ENCODE measurements at places on chromosomes 11 and 22.
A peak's percentile ranks its signal among the peaks of the same experiment; 100 is the strongest.

DNA sequence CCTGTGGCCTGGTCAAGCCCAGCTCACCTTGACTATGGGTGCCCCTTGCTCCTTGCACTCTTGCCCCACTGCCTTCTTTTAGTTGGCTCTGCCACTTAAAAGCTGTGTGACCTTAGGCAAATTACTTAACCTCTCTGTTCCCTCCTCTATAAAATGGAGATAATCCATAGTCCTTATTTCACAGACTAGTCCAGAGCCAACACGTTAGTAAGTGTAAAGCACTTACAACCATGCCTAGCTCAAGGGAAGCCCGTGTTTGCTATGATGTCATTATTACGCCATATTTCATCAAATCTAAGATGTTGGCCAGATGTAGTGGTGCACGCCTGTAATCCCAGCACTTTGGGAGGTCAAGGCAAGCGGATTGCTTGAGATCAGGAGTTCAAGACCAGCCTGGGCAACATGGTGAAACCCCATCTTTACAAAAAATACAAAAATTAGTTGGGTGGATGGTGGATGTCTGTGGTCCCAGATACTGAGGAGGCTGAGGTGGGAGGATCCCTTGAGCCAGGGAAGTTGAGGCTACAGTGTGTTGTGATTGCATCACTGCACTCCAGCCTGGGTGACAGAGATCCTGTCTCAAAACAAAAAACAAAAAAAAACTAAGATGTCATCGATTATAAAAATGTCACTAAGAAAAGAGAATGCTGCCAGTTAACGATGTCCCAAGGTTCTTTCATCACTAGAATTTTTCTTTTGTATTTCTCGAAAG is 2.3 kb upstream of the CCDC88B start:
- DNase-seq: no peak

DNA sequence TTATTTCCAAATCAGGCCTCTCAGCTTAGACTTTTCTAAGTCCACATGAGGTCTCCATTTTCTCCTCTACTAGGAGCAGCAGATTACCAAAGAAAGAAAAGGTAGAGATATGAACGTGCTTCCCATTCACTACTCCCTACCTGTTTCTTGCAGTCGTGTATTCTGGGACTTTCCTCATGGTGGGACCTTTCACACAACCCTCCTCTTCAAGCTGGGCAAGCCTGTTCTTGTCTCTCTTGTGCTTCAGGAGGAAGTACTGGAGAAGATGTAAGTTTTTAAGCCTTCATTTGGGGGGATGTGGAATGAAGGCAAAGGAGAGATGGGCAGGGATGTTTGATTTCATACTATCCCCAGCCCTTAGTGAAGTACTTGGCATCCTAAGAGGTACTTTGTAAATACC is 128.8 kb upstream of the SESN3 start:
- no peak for DNase-seq

GRCh38 chr22:45842291-45842991 is 134.5 kb downstream of the WNT7B start:
- DNase-seq: no peak

DNA sequence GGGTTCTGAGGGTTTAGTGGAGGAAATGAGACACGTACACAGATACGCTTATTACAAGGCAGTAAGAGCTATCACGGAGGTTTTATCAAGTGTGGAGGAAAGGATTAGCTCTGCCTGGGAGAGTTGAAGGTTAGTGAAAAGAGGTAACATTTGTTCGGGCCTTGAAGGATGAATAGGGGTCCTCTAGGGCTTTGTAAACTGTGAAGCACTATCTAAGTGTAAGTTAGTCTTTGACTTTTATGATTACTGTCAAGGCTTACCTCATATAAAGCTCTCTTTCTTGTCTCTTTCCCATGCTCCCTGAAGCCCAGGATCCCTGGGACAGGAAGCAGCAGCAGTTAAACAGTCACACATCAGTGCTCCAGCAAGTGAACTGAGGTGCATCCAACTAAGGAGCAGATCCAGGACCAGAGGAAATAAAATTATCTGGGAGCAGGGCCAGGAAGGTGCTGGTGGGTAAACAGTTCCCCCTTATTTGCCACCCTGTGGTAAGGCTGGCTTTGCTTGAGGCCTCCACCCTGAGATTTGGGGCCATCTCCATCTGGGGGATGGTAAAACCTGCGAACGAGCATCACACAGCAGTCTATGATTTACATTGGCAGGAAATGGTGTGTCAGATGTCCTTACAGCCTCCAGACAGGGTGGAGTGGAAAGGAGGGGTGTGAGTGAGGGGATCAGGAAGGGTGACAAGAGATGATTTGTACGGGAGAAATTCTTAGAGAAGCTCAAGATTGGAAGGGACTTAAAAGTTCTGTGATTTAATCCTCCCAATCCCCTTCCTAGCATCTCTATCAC is 27.2 kb downstream of the GVQW3 start:
- DNase-seq: no peak

- DNase-seq: no peak
These were observed 729.3 kb downstream of the NTM start for GRCh38 chr11:132099692-132100091.

DNA sequence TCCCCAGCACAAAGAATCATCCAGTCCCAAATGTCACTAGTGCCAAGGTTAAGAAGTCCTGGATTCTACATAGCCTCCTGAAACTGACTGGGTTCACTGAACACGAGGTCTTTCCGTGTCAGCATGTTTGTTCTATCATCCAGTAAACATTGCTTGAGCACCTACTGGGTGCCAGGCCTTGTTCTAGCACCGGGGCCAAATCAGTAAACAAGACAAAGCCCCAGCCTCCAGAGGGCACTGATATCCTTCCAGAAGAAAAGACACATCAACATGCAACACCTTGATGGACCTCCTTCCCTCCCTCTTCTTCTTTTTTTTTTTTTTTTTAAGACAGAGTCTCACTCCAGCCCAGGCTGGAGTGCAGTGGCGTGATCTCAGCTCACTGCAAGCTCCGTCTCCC is 26.9 kb downstream of the TPST2 start:
- no peak for DNase-seq

GRCh38 chr11:115941481-115941993 is 437.3 kb upstream of the CADM1 start:
- no peak for DNase-seq

- DNase-seq: no peak
These were observed 60.2 kb downstream of the EHF start for GRCh38 chr11:34680918-34681586.

DNA sequence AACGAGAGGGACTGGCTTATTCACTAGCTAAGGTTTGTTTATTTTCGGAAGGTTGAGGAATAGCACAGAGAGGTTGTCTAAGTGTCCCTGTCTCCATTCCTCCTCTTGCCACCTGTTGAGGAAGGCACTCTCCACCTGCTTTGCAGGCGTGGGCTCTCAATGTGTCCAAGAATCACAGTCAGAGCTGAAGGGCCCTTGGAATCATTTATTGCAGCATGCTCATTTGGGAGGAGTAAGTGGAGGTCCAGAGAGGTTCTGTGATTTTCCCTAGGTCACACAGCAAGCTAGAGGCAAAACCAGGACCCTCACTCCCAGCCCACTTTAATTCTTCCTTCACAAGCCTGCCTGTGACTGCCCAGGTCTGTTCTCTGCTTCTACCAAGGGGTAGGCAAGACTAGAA is 21.3 kb downstream of the ZBTB16 start:
- DNase-seq: no peak

- DNase-seq: no peak
These were observed 475 bp upstream of the AIP start for GRCh38 chr11:67482275-67482826.

GRCh38 chr11:37666960-37667359 is 1068.9 kb upstream of the RAG2 start:
- no peak for DNase-seq

- no peak for DNase-seq
These were observed 60.3 kb downstream of the NECTIN1 start for GRCh38 chr11:119668676-119669075.

- DNase-seq: peak; percentile 79
These were observed 4.3 kb downstream of the INPPL1 start for GRCh38 chr11:72228844-72229231.

DNA sequence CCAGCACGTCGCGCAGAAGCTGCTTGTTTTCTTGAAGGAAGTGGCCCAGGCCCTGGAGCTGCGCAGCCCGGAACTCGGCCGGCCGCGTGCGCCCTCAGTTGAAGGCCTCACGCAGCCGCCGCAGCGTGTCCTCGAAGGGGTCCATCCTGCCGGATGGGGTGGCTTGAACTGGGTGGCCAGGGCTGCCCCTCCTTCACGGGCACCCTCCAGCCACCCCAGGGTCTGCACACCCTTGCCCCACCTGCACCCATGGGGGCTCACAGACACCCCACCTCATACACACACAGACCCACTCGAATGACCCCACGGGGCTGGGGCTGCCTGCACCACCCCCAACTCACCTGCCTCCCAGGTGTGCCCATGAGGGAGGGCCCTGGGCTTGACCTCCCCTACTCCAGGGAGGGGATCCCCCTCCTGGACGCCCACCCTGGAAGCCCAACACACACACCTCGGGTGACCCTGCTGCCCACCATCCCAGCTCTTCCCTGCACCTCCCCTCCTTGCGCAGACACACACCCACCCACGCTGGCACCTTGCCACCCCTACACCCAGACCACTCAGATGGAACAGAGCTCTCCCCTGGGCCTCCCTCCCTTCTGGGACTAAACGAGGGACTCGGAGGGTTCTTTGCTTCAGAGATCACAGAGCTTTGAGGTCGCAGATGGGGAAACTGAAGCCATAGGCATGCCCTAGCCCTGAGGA is 6.8 kb downstream of the ALDH3B2 start:
- DNase-seq: peak; percentile 77

- DNase-seq: no peak
These were observed 11.3 kb upstream of the KCNJ5 start for GRCh38 chr11:128879817-128880216.

GRCh38 chr11:128691802-128692752 is 1.8 kb upstream of the FLI1 start:
- no peak for DNase-seq

- no peak for DNase-seq
These were observed 11.1 kb downstream of the NEAT1 start for GRCh38 chr11:65433657-65434056.

- no peak for DNase-seq
These were observed 903.7 kb downstream of the BRD1 start for GRCh38 chr22:48923996-48924395.

GRCh38 chr11:55658031-55658573 is 3.9 kb upstream of the OR4C6 start:
- DNase-seq: no peak

GRCh38 chr11:117906126-117906525 is 23.1 kb downstream of the TMPRSS13 start:
- no peak for DNase-seq

DNA sequence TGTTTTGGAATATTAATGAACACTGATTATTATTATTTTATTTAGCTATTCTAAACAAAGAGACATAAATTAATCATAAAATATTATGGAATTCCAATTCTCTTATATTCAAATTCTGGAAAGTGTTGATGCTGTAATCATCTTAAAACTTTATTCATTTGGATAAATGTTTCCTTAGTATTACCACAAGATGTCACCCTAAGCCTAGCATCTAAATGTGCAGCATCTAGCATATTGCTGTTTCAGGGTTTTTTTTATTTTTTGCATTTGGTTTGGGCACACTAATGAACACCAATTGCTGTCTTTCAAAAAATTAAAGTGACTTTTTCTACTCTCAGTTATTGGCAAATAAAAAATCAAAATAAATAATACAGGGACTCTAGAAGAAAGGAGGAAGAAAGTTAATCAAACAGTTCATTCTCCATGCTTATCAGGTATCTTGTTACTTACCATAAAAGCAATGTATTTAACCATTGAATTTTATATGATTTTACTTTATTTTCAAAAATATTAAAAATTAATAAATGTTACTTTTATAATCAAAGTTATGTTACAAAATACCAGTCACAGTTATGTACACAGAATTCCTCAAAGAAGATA is 31.8 kb downstream of the DLG2 start:
- no peak for DNase-seq

DNA sequence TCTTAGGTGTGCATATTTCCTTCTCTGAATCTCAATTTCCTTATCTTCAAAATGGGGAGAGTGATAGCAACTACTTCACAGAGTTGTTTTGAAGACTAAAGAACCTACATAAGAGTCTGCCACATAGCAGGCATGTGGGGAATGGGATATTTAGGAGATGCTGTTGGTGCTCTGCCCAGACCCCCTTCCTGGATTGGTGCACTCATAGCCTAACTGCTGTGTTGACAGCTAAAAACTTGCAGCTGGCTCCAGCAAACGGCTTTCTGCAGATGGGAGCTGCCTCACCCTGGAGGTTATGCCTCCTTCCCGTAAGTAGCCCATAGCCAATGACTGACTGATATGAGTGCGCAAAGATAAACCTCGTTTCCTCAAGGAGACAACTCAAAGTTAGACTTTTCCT is 106.1 kb downstream of the CD44 start:
- no peak for DNase-seq

GRCh38 chr11:12187399-12187798 is 77.0 kb downstream of the MICAL2 start:
- no peak for DNase-seq

DNA sequence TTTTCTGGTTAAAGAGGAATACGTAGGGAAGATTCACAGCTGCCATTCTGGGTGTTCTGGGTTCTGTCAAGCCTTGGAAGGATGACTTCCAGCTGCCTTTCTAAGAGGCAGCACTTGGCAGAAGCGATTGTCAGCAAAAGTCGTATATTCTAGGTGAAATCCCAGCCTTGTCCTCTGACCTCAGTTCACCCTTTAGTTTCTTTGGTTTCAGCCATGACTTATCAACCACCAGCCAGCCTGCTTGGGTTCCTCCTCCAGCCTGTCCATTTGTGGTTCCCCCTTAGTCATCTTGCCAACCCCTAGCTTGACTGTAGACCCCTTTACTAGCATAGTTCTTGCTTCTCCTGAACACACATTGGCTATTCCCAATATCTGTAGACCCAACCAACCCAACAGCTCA is 102.3 kb upstream of the CD44 start:
- DNase-seq: no peak

- DNase-seq: no peak
These were observed 17.8 kb downstream of the CYB5R2 start for GRCh38 chr11:7655253-7656217.

- DNase-seq: no peak
These were observed 37.8 kb downstream of the PRR5L start for GRCh38 chr11:36333897-36334296.

DNA sequence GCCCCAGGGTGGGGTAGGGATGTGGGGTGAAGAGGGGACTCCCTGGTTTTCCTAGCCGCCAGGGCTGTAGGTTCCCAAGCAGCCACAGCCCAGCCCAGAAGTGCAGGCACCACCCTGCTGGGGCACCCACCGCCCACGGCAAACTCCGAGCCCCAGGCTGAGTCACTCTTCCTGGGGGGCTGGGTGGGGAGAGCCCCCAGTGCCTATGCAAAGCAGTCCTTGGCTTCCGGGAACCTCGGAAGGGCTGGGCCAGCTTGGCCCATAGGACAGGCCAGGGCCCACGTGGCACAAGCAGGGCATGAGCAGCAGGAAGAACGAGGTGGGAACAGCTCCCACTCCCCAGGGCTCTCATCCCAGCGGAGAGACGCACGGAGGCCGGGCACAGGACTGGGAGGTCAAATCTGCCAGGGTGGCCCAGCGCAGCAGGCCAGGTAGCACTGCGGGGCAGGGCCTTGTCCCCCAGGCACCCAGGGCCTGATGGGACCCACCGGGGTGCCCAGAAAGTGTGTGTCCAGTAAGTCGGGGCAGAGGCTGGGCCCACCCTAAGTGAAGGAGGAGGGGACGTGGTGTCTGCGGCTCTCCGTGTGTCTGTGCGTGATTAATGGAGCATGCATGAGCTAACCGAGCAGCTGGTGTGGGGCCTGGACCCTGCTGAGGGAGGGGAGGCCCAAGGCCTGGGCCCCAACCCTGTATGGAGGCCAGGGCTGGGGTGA is 4.6 kb upstream of the IL17REL start:
- DNase-seq: peak; percentile 82

All from chondrocyte (in vitro differentiated cells).